Right lobe of liver (tissue), 6 donors: ENCODE measurements at places on chromosomes 2 and 18.

GRCh38 chr2:190515687-190516086 lies 18.8 kb downstream of the NEMP2 start:
- no peak for DNase-seq

- no peak for DNase-seq
Observed at GRCh38 chr2:167504061-167504460, 615.8 kb downstream of the XIRP2 start.

DNA sequence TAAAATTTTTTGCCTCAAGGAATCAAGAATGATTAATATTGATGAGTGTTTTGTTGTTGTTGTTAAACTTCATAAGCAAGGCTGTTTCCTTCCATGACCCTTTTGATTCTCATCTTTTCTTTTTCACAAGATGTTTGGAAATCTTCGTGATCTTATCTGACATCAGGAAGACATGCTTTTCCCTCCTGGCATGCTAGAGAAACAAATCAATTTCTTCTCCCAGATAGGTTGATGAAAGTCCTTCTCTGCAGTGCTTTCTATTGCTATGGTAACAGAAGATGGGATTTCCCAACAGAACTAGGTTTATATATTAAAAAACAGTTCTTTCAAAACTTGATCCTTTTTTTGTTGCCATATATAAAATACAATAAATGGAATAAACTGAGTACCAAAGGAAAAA lies 85.2 kb downstream of the EML6 start:
- no peak for DNase-seq

GRCh38 chr2:240994171-240994896 lies 4.1 kb upstream of the SNED1 start:
- no peak for DNase-seq

- no peak for DNase-seq
Observed at GRCh38 chr2:203718087-203718486, 11.6 kb downstream of the CD28 start.

- DNase-seq = no peak
Observed at GRCh38 chr2:196966061-196966460, 39.6 kb upstream of the PGAP1 start.

DNA sequence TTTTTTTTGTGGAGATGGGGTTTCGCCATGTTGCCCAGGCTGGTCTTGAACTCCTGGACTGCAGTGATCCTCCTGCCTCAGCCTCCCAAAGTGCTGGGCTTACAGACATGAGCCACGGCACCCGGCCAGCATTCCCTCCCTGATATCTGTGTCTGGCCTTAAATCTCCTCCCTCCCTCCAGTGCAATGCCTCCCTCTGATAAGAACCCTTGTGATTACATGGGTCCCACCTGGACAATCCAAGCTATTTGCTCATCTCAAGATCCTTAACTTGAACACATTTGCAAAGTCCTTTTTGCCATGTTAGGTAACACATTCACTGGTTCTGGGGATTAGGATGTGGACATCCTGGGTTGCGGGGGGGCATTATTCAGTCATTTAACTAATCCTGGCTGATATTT lies 40.5 kb upstream of the CREB1 start:
- DNase-seq = no peak

DNA sequence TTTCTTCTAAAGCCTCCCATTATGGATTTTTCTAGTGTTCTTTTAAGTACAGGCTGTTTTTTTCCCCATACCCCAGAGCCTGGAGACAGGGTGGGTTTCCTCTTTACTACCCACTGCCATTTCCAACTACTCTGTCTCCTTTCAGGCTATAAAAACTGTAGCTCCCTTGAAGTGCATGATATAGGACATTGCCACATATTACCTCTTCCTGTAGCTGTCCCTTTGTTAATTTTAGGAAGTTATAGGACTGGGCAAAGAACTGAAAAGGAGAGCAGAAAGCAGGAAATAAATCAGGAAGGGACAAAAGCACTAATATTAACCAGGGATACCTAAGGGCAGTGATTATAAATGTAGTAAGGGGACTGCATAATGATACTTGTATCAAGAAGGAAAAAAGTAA lies 54.1 kb downstream of the VIL1 start:
- no peak for DNase-seq

GRCh38 chr18:7898181-7898580 lies 331.1 kb downstream of the PTPRM start:
- no peak for DNase-seq

GRCh38 chr2:35963824-35964223 lies 391.8 kb upstream of the CRIM1 start:
- DNase-seq = no peak

- no peak for DNase-seq
Observed at GRCh38 chr2:212549463-212549862, 10.9 kb upstream of the ERBB4 start.

DNA sequence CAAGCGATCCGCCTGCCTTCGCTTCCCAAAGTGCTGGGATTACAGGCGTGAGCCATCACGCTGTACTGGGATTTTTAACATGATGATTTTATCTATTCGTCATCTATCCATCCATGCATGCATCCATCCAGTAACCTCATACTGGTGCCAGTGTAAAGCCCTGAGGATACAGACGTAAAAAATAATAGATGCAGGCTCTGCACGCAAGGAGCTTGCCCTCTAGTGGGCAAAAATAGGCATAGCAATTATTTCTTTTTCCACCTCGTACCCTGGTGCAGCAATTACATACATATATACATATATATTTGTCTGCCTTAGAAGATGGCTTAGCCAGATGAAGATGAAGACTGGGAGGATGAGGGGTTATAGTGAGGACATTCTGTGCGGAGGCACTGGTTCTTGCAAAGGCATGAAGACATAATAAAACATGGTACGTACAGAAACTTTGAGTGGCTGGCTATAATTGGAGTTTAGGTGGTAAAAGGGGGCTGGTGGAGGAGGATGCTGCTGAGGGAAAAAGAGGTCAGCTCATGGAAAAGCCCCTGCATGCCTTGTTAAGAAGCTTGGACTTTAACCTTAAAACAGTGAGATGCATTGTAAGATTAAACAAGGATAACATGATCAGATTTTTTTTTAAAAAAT lies 19.6 kb upstream of the RPIA start:
- no peak for DNase-seq

DNA sequence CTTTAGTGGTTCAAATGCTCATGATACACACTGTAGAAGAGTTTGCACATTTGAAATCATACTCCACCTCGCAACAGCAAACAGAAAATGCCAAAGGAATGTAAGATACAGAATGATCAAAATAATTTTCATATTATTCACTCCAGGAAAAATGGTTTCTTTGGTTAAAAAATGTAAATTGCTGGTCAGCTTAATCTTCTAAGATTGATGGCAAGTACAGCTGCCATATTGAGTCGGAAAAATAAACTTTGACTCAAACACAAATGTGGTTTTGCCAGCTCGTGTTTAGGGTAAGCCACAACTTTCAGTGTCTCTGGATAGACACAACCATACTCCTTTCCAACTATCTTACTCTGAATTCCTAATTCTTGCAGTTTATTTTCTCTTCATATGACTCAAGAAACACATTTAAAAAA lies 154.9 kb upstream of the SMIM21 start:
- no peak for DNase-seq

GRCh38 chr2:35410431-35411061 lies 945.0 kb upstream of the CRIM1 start:
- DNase-seq = peak; percentile 64

- DNase-seq = peak; percentile 50
Observed at GRCh38 chr2:33457556-33458247, 18.7 kb upstream of the RASGRP3 start.

DNA sequence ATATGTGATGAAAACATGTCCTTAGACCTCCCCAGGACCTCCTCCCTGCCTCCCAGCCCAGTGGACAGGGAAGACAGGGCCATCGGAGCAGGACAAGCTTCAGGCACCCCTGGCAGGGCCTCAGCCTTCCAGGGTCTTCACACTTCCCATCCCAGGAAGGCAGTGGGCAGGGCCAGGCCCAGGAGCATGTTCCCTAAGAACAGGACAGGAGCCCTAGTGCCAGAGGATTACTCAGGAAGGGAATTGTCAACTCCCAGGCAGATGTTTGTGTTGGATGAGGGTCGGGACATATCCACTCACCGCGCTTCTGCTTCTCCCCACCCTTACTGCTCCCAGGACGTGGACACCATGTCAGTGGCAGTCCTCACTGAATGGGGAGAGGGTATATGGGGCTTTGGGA lies 138.9 kb downstream of the TNS1 start:
- no peak for DNase-seq

GRCh38 chr2:222364285-222364895 lies 60.0 kb upstream of the SGPP2 start:
- no peak for DNase-seq

DNA sequence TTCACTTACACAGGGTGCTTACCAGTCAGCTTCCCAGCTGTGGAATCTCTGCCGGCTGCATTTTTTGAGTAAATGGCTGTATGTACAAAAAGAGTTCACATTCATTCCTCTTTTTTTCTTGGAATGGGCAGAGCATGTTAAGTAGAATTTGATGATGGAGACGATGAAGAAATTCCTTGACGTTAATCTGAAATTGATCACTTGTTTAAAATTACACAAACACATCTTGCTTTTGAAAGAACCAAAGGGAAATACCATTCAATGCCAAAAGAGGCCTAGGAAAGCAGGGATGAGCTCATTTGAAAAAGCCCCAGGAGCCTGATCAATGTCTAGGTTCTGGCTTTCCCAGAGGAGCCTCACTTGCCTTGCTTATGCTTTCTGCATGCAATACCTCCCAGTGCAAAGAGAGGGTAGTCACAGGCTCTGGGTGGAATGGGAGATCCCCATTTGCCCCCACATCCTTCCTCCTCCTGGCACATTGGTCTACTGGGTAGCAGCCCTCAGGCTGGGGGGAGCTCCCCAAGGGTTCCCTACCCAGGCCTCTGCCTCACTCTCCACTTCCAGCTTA lies 12.3 kb upstream of the SMAD7 start:
- no peak for DNase-seq

DNA sequence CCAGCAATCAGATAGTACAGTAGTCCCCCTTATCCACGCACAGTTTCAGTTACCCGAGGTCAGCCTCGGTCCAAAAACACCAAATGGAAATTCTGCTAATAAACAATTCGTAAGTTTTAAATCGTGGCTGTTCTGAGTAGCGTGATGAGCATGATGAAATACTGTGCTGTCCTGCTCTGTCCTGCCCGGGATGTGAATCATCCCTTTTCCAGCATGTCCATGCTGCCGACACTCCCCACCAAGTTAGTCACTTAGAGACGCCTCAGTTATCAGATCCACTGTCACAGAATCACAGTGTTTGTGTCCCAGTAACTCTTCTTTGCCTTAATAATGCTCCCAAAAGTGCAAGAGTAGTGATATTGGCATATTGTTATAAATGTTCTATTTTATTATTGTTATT lies 62.1 kb downstream of the MEX3C start:
- DNase-seq = no peak

GRCh38 chr2:100247256-100248043 lies 74.9 kb downstream of the LONRF2 start:
- DNase-seq = no peak

- no peak for DNase-seq
Observed at GRCh38 chr2:7612969-7613368, 695.8 kb downstream of the RNF144A start.

DNA sequence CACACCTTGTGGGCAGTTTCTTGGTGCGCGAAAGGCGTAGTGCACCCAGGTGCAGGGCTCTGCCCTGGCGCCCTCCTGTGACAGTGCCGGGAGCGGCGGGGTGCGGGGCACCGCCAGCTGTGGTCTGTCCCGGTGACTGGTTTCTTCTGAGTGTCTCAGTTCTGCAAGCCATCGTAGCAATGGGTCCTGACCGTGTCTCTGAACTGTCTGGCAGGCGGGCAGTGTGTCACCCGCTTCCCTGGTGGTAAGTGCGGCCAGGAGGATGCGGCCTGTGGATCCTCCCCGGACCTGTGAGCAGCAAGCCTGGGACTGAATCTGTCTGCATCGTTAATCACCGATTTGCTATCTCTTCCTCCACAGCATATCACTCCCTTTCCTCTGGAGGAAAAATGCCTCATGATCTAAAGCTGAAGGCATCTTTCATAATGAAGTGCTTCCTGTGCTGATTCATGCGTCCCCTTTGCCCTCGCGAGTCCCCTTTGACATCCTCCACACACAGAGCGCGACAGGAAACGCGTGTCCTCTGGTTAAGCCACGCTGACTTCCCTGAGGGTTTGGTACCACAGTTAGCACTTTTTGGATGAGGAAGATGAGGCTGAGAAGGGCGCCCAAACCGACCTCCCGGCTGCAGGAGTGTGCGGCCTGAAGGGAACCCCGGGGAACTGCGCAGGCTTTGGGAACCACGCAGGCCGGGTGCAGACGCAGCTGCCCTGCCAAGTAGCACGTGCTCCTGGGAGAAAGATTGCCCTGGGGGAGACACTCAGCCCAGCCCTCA lies 416.0 kb upstream of the HS6ST1 start:
- no peak for DNase-seq

DNA sequence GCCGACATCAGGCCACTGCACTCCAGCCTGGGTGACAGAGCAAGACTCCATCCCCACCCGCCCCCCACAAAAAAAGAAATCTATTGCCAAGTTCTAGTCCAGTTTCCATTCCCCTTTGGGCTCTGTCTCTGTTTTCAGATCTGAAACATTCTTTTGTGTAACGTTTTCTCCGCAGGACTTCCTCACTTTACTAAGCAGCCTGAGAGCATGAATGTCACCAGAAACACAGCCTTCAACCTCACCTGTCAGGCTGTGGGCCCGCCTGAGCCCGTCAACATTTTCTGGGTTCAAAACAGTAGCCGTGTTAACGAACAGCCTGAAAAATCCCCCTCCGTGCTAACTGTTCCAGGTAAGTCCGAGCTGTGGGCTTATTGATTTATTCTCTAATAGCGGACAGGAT lies 48.8 kb downstream of the MERTK start:
- DNase-seq = no peak

DNA sequence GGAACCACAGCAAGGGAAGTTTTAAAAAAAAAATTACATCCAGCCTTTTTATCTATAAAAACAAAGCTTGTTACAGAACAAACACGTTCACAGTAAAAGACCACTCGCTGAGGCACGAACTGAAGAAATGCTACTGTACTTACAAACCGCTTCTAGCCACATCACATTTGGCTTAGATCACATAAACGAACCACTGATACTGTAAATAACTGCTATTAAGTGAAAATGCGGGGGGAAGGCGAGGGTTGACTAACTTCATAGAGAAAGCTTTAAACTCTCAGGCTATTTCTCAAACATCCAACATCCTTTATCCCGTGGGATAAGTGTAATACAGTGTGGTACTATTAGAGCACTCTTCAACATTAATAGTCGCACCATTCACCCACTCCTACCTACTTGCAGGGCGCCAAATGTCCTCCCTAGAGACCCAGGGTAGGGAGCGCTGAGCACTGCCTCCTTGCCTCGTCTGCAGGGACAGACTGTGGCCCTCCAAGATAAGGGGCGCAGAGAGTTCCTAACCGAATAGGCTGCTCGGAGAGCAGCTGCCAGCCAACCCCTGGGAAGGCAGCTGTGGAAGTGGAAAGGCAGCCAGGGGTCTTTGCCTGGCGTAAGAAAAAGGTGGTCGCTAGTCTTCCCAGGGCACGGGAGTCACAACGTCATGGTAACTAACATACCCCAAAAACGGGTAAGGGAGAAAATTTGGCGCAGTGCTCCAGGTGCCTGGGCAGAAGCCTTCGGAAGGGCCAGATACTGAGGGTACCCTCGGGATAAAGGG lies 854 bp downstream of the GPR155 start:
- DNase-seq = peak; percentile 40

- DNase-seq = peak; percentile 74
Observed at GRCh38 chr18:63132819-63133200, 186.8 kb downstream of the BCL2 start.

- DNase-seq = no peak
Observed at GRCh38 chr2:26716769-26717168, 24.2 kb downstream of the KCNK3 start.

GRCh38 chr18:33277431-33277830 lies 163.1 kb downstream of the CCDC178 start:
- no peak for DNase-seq

- DNase-seq = no peak
Observed at GRCh38 chr2:206158563-206159345, 490 bp downstream of the NDUFS1 start.
